ENCODE measurements at places on chromosomes 11 and 22.
A peak's percentile ranks its signal among the peaks of the same experiment; 100 is the strongest.

- DNase-seq, result peak; percentile 79
Observed at GRCh38 chr22:26679003-26679629, 21.7 kb downstream of the MIAT start.

DNA sequence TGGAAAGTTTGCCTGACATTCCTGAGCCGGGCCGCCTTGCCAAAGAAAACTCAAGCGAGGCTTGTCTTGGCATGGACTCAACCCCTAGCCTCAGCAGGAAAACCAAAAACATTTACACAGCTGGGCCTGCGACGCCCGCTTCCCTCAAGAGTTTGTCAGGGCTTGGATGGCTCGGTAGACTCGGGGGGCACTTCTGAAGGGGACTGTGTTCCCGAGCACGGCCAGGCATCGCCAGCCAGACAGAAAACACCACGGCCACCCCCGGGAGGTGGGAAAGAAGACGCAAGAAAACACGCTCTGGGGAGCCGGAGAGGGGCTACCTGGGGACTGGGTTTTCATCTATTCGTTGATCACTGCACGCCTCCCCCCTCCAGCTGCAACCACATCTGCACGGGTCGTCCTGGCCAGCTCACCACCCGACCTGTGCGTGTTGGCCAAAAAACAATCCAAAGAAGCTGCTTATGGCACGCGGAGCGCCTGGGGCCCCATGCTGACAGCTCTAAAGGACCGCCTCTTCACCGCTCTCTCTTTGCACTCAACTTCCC lies 380.7 kb downstream of the MN1 start:
- DNase-seq, result peak; percentile 79

DNA sequence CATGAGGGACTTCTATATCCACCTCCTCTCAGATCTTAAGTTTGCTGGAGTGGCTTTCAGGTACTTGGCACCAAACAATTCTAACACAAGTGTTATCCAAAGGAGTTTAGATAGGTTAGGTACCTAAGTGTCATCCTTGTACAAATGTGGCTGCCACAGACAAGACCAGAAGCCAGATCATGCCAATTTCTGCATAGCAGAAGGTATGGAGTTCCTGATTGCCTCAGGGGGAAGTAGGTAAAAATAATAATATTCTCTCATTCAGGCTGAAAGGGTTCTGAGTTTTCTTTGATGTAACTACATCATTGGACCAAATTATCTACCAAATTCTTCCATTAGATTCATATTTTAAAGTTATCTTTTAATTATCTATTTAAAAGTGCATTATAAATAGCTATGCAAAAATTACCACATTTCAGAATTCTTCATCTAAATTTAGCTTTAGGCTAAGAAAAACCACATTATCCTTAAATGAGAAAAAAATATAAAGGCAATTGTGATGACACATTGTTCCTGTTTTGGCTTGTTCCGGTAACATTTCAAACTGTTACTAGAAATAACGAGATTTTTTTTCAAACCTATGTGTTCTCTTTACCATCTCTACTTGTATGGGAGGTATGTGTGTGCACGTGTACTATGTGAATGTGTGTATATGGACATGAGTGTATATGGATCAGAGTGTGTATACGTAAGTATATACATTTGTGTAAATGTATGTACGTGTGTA lies 66.2 kb upstream of the POU2AF2 start:
- no peak for DNase-seq

DNA sequence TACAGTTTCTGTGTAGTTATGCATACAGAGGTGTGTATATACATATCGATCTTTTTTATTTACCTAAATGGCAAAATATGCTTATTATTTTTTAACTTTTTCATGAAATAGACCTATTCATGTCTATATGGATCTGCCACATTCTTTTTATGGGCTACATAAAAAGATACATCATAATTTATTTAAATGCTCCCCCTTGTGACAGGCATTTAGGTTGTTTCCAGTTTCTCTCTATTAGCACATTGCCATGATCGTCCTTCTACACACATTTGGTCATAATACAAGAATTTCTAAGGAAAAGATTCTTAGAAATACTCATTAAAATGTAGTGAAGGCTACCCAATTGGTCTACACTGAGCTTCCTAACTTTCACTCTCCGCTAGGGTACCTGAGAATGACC lies 1067.4 kb downstream of the OPCML start:
- DNase-seq, result no peak

- no peak for DNase-seq
Observed at GRCh38 chr11:7576726-7577290, 63.0 kb downstream of the PPFIBP2 start.

DNA sequence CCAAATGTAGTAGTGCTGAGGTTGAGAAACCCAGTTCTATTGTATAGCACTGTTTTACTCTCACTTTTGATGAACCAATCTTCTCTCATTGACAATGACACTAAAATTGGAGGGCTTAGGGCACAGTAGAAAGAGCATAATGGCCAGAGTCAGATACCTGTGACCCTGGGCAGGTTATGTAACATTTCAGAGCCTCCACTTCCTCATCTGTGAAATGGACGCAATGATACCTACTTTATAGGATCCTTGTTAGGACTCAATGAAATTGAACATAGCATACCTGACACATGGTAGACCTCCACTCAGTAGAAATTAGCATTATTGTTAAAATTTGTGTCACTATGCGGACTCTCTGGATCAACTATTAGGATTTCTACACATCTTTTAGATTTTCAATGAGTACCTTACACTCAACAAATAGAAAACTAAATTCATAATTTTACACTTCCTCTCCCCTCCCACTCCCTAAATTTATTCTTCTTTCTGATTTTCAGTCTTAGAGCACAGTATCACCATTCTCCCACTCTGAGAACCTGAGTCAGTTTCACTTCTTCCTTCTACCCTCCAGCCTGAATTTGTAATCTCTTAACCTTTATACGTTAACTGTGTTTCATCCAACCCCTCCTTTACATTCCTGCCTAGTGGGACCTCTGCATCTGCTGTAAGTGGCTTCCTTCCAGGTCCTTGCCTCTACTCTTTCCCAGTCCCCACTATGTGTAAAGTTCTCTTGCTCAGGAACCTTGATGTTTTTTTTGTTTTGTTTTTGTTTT lies 78.3 kb downstream of the MICAL2 start:
- DNase-seq, result no peak

- DNase-seq, result no peak
Observed at GRCh38 chr22:26762503-26763472, 105.4 kb downstream of the MIAT start.

DNA sequence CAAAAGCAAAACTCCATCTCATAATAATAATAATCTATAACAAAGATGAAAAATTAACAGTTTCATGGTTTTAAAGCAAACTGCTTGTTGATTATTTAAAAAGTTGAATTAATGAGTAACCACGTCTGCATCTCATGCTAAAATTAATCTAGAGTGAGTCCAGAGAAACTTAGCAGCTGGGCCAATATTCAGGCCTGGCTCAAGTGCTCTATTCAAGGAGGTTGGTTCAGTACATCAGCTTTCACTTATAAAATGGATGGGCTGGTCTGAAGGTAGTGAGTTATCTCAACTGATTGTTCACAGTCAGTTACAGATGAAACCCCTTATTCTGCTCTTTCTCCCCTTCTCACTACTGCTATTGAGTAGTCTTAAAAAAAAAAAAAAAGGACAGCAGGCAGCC lies 23.1 kb downstream of the VSTM5 start:
- no peak for DNase-seq

DNA sequence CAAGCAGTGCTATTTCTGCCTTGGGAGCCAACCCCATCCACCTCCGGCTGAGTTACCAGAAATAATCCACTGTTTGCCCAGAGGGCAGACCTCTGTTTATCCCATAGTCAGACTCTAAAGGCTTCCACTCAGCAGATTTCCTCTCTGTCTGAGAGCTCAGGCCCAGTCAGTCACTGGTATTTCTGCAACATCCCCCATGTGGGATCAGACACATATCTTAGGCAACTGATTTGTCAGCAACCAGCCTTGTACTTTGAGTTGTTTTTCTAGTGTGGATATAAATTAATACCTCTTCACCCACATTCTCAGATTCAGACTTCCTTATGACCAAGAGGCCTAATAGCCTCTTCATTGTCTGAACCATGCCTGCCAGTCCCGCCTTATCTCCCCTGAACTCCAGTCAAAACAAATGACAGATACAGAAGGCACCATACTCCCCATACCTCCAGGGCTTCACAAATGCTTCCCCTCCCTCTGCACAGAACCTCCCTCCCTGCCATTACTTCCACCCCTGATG lies 193.6 kb downstream of the FAM76B start:
- peak; percentile 14 for DNase-seq

- DNase-seq, result no peak
Observed at GRCh38 chr11:117205211-117205818, 6.1 kb downstream of the TAGLN start.

DNA sequence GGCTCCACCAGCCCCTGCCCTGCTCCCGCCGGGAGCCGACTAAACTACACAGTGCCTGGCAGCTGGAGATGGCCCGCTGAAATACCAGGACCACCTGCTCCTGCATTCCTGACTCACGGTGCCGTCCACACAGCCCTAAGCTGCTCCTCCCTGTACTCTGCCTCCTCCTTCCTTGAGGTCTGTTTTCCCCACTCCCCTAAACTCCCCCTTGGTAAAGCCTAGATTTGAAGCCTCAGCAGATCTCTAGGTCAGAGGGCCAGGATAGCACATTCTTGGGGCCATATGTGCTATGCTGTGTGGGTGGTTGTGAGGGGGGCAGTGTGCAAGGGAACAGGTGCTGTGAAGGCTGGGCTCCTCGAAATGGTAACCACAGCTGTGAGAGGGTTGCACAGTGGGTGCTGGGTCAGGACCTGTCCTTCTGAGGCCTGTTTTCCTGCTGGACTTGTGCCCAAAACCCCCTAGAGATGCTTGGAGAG lies 9.7 kb downstream of the LRFN4 start:
- no peak for DNase-seq

GRCh38 chr11:1445741-1446445 lies 40.7 kb downstream of the MOB2 start:
- DNase-seq, result peak; percentile 50

GRCh38 chr11:86068138-86068871 lies 579 bp downstream of the PICALM start:
- DNase-seq, result no peak

DNA sequence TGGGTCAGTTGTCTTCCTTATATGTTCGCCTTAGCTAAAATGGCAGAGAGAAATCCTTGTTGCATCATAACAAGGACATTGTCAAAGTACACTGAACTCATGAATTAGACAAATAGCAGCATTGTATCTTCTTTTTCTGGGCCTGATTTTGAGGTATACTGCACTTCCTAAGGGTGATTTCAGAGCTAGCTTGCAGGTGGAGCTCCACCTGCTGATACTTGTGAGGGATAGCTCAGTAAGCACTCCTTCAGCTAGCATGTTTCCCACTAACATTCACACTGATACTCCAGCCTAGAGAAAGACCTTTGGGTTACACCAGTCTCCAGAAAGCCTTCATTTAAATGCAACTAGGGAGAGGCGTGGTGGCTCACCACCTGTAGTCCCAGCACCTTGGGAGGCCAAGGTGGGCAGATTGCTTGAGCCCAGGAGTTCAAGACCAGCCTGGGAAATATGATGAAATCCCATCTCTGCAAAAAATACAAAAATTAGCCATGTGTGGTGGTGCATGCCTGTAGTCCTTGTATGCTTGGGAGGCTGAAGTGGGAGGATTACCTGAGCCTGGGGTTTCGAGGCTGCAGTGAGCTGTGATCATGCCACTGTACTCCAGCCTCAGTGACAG lies 29.8 kb downstream of the JAM3 start:
- no peak for DNase-seq

DNA sequence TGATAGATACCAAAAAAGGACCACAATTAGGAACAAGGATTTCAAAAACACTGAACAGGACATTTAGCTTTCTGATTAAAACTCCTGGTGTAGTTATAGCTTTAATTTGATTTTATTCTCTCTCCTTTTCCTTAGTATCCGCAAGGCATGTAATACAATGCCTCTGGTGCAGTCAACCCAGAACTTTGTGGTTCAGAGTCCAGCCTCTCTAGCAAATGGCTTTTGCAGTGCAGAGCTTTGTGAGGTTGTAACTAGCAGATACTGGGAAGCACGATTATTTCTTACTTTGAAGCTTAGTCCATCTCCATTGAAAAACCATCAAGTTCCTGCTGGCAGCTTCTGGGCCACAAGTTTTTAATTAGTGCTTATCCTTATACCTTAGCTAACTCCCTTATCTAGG lies 79.8 kb downstream of the GRIA4 start:
- no peak for DNase-seq

- no peak for DNase-seq
Observed at GRCh38 chr22:24134090-24134846, 47.0 kb upstream of the SUSD2 start.

DNA sequence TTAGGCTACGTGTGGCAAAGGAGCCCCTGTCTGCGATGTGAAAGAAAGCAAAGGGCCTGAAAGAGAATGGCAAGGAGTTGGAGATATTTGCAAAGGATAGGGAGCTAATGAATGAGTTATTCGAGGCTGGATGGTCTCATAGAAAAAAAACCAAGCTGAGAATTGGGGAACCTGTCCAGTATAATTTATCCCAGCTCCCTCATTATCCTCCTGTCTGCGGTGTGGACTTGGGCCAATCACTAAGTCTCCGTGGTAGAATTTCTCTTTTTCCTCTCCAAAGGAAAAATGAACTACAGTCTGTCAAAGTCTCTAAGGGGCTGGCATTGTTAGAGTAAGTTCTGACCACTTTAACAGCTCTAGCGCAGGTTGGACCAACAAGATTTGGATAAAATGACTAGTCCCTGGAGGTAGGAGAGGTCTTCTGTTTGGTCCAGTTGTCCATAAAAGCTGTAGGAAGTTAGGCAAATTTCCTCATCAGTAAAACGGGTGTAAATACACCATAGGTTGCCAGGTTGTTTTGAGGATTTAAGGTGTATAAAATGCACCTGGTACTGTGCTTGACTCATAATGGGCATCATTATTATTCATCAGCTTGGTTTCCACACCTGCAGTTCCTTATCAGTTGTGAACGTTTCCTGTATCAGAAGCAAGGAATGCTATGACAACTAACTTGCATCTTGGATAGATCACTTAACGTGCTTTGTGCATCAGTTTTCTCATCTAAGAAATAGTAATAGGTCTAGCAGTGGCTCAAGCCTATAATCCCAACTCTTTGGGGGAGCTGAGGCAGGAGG lies 10.3 kb upstream of the CDON start:
- no peak for DNase-seq

GRCh38 chr11:109071712-109072524 lies 350.1 kb upstream of the C11orf87 start:
- DNase-seq, result no peak

GRCh38 chr11:63504933-63505586 lies 824 bp upstream of the LGALS12 start:
- DNase-seq, result no peak

DNA sequence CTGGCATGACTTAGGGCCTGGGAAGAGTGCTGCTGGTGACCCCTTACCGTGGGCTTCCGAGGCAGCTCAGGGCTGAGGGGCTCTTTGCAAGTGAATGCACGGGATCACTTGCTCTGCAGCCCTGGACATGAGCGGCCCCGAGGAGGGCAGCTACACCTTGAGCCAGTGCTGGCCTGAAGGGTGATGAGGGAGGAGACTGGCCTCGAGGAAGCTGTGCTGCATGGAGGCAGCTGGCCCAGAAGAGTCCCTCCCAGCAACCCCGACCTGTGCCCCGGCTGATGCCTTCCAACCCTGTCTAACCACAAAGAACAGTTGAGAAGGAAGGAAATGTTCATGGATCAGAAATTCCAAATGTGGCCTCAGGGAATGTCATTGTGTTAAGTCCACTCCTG lies 45.2 kb downstream of the TBX1 start:
- DNase-seq, result no peak

- DNase-seq, result no peak
Observed at GRCh38 chr11:119788096-119788883, 59.3 kb upstream of the NECTIN1 start.

Data from AG08396 (cell line).